ENCODE measurements at places on chromosomes 6 and 20.

GRCh38 chr6:69487688-69488087, 309.1 kb downstream of the LMBRD1 start:
- peak; percentile 7 for DNase-seq

DNA sequence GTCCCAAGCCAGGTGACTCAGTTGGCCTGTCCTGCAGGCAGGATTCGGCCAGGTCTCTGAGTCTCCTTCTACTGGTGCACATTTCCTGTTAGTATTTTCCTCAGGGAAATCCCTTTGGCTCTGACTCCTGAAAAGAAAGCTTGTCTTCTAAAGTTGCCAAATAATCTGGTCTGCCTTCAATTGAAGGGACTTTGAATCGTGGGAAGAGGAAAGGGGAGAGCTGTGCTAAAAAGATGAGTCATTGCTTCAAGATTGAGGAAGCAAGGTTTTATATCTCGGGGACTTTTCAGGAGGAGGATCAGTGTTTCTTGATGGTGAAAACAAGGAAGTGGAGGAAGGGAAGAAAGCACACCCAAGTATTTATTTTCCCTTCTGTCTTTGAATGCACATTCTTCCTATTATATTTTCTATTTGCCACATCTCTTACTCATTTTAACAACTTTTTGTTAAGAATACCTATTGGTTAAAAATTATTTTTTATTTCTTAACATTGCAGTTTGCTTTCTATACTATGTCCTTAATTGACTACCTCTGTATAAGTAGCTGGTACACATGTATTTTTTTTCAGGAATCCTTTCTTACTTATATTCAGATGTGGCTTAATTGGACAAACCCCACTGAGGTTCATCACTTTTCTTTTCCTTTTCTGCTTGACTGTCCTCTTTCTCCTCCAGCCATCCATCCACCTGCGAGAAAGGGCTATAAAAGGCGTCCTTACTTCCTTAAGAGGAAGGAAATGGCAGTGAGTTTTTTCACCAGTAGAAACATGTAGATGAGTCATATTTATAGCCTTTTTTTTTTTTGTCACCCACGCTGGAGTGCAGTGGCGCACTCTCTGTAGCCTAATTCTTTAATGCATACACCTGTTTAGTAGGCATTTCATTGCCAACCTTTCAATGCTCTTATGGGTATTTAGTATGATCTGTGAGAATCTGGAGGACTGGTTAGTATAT, 15.0 kb upstream of the IFNGR1 start:
- DNase-seq, result peak; percentile 96

DNA sequence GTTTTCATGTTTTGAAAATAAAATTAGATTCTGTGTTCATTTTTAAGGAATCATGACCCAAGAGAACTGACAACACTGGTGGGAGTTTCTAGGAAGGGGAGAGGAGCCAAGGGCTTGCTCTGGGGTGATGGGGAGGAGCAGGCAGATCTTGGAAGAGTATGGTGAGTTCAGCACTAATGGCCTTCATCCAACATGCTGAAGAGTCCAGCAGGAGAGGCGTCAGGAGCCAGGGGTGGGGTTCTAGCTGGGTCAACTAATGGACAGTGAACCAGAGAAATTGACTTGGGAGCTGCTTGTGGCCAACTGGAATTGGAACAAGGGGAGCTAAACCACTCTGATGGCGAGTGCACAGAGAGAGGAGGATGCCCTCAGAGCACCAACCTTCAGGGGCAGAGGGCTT, 107.1 kb downstream of the MRPL14 start:
- no peak for DNase-seq

DNA sequence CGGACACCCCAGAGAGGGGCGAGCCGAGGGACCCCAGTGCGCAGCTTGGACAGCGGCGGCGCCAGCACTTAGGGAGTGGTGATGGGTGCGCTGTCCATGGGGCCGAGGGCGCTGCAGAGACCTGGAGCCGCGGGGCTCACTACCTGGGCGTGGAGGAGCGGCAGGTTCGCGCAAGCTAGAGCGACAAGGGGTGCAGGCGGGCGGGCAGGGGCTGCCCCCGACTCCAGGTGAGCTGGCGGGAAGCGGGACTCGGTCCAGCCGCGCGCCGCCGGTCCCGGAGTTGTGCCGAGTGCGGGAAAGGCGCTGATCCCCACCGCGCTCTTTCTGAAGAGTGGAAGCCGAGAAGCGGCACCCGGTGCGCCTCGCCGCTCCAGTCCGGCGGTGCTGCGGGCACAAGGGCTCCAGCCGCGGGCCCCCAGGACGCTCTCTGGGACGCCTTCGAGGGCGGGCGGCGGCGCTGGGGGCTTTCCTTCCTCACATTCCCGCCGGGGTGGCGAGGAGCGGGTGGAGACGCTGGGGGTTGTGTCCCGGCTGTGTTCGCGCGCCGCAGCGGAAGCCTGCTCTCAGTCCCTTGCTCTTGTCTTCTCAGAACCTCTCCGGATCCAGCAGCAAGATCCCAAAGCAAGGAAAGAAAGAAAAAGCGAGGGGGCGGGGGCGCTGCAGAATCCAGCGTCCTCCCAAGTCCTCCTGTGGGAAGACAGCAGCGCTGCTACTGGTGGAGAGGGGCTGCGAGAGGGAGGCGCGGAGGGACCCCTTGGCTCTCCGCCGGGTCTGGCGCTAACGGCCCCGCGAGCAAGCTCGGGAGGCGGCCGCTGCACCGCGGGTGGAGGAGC, at the start of gene B3GAT2:
Gene B3GAT2, minus strand, starts transcription at position 610 of the 833 bp plus-strand sequence. CDS start 631 bp downstream, outside the sequence.
- DNase-seq, result peak; percentile 43

DNA sequence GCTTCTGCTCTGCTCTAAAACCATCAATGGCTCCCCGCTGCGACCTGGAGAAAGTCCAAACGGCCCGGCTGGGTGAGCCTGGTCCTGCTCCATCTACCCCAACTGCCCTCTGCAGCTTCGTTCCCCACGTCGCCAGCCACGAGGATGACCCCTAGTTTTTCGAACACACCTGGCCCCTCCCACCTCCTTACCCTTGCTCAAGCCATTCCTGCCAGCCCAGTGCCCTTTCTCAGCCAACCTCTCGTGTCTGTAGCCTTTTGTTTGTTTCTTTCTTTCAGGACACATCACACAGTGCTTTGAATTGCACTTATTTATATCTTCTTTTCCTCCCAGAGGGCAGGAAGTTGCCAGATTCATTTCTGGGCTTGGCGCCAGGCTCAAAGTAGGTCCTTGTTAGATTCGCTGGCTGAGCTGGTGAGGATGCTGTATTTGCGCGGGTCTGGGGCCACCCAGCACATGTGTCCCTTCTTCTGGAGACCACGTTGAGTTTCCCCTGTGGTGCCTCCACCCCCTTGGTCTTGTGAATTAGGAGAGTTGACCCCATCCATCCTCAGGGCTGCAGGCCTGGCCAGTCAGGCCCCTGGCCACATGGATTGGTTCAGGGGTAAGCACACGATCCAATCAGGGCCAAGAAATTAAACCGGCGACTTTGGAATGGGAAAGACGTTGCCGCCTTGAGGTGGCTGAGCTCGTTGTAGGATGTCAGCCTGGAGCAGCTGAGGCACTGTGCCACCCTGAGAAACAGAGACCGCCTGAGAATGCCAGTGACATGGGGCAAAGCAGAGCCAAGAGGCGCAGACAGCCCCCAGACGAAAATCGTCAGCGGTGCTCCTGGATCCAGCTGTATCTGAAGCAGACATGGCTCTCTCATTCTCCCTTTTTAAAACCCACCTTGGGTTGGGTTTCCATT, 156.0 kb downstream of the CEBPB start:
- DNase-seq, result peak; percentile 95

DNA sequence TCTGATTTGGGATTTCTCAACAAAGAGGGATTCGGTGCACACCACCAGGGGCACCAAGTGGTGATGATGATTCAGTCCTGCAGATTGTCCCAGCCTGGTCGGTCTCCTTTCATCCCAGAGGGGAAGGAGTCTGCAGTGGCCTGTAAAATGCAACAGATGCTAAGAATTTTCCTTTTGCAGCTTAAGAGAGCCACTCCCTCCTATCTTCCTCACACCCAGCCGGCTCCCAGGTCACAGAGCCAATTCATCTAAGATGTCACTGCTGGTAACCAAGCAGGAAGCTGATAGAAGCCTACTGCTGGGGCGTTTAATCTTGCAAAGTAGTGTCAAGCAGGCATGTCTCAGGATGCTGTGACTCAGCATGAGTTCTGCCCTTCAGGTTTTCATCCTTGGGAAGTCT, 203.8 kb upstream of the LRFN2 start:
- no peak for DNase-seq

DNA sequence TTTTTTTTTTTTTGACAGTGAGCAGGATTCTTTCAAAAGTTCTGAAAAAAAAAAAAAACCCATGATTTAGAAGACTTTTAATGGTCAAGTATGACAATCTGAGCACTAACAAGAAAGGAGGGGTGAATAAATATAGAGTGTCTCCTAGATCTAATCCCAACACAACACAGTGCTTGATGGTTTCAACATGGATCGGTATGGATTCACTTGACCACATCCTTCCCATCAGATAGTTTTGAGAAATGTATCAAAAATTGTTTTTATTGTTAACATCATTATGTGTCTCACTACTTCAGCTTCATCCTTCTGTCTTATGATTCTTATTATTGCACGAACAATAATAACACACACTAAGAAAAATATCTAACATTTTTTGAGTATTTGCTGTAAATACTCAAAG, 21.0 kb downstream of the KIF13A start:
- DNase-seq, result peak; percentile 53

DNA sequence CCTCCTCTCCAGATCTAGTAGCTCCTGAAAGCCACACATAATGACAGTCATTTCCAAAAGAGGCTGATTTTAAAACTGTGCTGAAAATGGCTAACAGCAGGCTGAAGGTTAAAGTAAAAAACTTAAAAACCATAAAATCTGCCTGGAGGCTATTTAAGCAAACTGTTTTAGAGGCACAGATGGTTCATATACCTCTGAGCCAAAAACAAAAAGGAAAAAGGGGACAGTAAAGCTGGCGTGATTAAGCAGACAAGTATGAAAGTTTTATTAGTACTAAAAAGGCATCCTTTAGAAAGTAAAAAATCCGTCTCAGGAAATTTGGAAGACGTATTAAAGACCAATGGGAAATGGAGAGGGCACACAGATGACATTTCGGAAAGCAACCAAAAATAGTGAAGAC, 55.8 kb downstream of the SOBP start:
- DNase-seq, result no peak

DNA sequence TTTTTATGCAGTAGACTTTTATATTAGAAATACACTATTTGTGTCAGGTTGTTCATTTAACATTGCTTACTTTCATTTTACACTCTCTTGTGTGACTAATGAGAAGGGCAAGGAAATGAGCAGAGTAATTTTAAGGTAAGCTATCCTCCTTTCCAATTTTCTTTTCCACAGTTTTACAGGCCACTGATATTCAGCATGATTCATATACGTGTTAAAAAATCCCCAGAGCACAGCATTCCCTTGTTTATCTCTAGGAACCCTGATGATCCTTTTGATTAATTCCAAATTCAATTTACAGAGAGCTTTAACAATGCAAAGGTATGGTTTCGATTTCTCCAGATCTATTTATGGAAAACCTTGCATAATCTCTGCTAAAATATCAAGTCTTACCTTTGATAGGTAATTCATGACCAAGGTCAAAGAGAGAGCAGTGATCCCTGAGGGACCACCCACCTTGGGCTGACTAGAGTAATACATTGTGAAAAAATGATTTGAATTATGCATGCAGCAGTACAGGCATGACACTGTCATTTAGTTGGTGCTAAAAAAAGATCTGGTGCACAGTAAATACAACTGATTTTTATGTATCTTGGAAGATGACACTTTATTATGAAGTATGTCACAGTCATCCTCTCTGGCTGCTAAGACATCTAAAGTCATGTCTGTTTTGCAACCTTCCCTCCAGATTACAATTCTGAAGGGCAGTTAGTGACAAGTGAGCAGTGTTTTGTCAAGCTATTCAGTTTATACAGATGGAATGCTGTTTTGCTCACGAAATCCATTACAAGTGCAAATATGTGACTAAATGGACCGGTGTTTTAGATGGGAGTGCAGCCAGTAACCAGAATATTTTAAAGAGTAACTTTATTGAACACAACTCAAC, 736.6 kb downstream of the EPHA7 start:
- no peak for DNase-seq

- peak; percentile 82 for DNase-seq
Observed at GRCh38 chr6:56004426-56004825, 129.0 kb upstream of the BMP5 start.

GRCh38 chr20:48819089-48819488, 8.7 kb downstream of the PREX1 start:
- no peak for DNase-seq

GRCh38 chr20:59988141-59988540, 29.9 kb downstream of the CDH26 start:
- DNase-seq, result no peak

GRCh38 chr6:135191508-135192255, 10.6 kb downstream of the MYB start:
- DNase-seq, result no peak

DNA sequence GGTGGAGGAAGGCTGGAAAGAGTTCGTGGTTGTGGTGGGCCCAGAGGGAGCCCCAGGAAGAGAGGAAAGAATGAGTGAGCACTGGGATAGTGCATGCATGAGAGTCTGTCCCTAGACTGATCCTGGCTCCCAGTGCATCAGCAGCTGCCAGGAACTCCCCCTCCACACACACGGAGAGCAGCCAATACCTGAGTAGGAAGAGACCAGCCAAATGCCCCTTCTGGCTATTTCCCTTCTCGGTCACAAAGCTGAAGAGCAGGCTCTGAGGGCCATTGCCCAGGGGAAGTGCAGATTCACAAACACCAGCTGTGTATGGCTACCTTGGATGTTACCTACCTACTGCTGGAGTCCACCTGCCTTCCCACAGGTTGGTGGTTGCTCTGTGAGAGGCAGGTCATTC, 45.1 kb downstream of the GABRR2 start:
- DNase-seq, result no peak

DNA sequence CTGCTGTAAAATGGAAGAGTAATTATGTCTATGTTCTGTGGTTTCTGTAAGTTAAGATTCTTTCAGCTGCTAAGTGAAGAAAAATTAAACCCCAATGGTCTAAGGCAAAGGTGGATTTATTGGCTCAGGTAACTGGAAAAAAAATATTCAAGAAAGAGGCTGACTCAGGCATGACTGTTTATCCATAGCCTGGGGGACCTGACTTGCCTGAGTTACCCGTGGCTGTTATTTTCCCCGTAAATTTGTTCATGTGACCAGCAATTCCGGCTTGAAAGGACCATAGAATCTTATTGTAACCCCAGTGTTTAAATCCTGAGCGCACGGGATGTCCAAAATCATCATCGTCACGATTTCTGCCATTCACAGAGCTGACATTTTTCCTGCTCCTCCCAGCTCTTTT, 32.3 kb upstream of the SULF2 start:
- no peak for DNase-seq

DNA sequence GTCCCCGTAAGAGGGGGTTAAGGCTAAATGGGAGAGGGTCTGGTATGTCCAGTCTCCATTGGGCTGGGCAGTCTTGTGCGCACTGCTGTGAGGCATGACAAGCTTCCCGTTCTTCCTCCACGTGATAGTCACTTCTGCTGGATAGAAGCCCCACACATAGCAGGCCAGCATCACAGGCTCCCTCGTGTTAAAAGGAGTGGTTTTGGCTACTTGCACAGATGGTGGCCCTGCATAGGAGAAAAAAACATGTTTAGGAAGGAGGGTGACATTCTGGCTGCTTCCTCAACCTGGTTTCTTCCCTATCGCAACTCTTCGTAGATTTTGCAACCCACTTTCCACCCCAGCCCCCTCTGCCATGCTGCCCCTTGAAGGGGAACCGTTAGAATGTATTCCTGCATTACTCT, 3.6 kb downstream of the HLA-DMB start:
- no peak for DNase-seq

Measured in cardiac fibroblast (primary cell).